ENCODE measurements at places on chromosomes 11 and 22.

DNA sequence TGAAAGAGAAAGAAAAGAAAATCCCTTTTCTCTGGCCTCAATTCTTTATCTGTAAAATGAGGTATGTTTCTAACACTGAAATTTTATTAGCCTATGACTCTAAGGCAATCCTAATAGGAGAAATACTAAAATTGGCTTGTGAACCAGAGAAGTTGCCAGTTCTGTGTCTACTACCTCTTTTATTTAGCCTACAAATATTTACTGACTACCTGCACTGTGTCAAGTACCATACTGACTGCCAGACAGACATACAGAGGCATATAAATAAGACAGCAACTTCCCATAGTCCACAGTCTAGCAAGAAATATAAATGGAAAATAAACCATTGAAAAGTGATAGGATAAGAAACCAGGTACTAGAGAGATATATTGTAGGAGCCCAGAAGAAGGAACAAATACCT is 2.4 kb upstream of the SOX6 start:
- no peak for DNase-seq

DNA sequence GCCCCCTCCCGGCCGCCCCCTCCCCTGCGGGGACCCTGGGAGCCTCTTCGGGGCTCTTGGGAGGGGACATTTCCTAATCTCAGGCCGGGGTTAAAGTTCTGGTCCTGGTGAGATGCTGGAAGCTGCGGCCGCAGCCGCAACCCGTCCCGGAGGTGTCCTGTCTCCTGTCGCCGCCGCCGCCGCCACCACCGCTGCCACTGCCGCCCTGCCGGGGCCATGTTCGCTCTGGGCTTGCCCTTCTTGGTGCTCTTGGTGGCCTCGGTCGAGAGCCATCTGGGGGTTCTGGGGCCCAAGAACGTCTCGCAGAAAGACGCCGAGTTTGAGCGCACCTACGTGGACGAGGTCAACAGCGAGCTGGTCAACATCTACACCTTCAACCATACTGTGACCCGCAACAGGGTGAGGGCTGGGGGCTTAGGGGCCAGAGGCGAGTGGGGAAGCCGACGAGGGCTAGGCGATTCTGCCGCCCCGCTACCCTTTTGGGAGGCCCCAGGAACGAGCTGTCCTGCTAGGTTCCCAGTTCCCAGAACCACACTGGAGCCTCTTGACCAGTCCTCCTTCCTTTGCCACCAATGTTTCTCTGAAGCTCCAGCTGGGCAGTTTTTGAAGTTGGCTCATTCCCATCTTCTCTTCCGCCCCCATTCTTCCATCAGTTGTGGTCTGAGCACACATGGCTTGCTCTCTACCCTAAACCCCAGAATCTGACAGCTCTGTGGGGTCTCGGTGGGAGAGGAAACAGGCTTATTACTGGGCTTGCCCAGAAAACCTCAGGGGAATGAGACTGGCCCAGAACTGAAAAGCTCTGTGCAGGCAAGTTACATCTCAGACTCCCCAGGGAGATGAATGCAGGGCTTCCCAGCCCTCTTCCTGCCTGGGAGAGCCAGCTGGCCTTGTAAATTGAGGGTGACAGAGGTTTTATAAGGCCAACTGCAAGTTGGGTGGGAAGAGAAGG is 781 bp downstream of the SIDT2 start:
- peak; percentile 25 for DNase-seq

DNA sequence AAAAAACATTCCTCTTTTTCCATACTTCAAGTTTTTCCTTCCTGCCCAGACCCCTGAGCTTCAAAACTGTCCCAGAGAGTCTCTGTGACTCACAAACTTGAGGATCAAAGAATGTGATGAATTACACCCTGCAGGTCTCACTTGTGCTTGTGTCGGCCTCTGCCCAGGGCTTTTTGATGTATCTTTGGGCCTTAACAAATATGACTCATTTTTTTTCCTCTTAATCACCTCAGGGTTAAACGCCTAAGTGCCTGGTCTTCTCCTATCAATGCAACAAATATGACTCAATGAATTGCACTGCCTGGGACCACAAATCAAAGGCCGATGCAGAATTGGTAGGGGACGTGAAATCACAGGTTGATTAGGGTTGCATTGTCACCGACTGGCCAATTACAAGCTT is 267.7 kb downstream of the LARGE1 start:
- no peak for DNase-seq

DNA sequence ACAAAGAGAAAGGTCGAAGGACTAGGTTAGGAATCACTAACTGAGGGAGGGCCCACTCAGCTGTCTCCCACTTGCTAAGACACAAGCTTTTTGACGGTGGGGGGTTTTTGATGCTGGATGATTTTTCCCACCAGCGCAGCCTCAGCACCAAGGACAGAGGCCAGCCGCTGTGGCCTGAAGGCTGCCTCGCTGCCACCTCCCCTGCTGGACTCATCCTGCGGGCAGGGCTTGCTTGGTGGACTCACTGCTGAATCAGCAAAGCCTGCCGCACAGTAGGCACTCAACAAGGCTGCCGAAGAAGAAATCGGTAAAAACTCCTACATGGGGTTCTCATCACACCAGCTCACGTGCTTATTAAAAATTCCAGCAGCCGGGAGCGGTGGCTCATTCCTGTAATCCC is 2.6 kb downstream of the ALG12 start:
- DNase-seq, result no peak

DNA sequence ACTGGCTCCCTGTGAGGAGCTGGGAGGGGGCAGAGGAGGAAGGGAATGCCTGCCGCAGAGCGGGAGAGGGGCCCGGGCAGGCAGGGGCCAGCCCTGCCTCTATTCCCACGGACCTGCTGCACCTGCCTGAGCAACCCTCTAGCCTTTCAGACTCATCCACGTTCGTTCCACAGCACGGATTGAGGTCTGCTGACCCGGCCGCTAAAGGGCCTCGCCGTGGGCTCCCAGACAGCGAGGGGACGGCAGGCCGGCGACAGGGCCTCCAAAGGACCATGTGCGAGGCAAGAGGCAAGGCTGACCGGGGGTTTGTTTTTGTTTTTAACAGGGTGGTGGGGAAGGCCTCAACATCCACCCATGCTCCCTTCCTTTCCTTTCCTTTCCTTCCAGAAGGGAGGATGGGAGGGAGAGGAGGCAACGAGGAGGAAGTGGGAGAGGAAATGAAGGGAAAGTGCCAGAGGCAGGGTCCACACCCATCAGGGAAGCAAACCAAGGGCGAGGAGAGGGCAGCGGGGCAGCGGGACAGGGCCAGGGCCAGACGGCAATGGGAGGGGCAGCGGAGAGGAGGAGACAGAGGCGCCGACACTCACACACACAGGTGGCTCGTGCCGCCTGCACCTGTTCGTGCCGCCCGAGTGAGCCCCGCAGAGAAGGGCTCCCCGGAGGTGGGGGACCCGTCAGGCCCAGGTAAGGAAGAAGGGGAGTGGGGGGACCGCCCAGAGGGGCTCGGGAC is 7.5 kb downstream of the LRFN4 start:
- DNase-seq, result no peak

DNA sequence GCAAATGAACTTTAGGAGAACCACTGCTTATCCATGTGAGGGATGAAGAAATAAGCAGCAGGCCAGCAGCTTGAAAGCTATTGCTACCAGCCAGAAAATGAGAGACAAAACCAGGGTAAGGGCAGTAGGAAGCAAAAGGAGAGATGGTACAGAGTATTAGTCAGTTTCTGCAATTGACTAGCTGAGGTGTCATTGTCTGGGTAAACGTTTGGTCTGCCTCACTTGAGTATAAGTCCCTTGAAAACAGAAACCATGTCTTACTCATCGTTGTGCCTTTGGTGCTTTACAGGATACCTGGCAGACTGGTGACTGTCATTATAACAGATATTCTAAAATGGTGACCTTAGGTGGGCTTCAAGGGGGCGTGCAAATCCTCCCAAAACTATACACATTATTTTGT is 63.9 kb upstream of the USP47 start:
- DNase-seq, result no peak

- DNase-seq, result no peak
These were observed 103.1 kb downstream of the PTPRJ start for GRCh38 chr11:48083421-48083820.

DNA sequence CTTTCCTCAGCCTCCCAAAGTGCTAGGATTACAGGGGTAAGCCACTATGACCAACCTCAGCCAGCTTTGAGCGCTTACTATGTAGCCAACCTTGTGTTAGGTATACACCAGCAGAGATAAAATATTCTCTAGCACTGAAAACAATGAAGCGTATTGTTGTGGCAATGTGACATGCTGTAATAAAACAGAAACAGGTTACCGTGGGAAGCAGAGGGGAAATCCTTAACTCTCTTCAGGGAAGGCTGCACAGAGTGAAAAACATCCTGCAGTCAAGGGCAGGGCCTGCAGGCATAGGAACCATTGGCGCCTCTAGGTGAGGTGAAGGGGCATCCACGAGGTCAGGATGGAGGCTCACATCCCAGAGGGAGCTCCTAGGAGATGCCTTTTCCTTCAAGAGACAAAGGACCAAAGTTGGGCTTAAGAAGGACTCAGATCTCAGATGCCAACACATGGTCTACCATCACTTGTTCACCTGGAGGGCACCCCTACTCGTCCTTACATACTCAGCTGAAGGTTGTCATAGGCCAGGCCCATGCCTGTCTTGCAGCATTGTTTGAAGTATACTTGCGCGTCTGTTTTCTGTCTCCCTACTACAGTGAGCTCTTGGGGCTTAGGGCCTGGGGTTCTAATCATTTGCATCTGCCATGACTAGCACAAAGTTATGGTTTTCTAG is 8.0 kb downstream of the POLD4 start:
- no peak for DNase-seq

DNA sequence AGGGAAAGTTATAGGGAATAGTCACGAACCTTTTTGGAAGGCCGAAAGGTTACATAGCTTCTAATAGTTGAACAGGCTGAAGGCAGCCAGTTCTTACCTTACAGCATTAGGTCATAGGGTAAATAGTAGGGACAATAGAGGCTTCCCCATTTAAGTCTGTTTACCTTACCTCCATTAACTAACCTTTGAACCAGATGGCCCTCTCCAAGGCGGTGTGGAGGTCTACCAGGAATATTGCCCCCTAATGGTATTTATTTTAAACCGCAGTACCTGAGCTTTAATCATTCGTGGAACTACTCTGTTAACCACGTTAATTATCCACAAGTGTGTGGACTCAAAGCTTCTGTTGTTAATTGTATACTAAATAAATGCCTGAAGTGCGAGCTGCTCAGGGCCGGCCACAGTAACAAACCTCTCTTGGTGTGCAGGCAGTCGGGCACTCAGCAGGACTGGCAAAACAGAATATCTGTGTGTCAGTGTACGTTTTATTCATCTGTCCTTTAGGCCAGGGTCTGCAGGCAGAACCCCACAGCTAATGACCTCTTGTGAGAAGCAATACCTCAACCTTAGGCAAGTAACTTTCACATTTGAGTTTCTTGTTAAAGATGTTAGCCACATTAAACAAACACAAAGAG is 81.7 kb downstream of the PRCP start:
- no peak for DNase-seq

- no peak for DNase-seq
These were observed 15.6 kb upstream of the C11orf91 start for GRCh38 chr11:33716243-33716642.

- DNase-seq, result no peak
These were observed 3.5 kb downstream of the H19 start for GRCh38 chr11:1994121-1994520.

DNA sequence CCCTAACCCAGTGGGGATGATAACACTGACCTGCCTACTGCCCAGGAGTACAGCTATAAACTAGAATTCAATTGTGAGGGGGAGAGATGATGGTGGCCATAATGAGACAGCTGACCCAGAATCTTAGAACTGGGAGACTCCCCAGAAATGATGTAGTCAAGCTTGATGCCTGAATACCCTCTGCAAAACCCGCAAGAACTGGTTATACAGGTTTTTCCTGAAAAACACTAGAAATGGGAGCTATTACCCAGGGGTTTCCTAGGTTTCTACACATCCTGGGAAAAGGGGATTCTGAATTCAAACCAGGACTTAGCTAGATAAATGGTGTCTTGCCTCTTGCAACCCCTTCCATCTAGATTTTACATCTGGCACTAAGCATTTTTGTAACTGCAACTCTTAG is 113.8 kb upstream of the NARS2 start:
- no peak for DNase-seq

DNA sequence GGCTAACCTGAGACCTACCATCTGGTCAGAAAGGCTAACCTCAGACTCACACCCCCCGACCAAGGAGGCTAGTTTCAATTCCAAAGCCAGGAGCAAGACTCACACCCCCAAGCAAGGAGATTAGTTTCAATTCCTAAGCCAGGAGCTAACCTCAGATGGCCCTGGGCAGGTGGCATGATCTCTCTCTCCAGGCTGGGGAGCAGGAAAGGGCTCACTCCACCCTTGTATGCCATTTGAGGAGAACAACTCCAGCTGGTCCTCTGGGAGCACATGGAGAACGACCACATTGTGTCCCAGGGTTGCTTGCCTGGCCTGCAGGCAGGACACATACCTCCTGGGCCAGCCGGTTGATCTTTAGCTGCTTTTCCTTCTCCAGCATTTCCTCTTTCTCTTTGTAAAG is 32.6 kb downstream of the USH1C start:
- DNase-seq, result no peak

DNA sequence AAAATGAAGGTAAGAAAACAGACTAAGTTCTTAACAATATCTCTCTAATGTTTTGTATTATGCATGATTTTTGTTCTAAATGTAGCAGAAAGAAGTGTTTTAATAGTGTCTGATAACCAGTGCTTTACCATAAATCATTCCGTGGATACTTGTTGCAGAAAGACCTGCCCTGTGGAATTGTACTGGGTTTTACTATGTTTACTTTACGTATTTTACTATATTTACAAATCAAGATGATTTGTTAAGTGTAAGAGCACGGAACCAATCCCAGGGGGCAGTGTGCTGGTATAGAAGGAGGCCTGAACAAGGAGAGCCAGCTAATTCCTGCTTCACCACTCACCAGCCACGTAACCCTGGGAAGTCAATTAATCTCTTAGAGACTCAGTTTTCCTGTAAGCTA is 1.4 kb downstream of the HTR3B start:
- DNase-seq, result no peak

DNA sequence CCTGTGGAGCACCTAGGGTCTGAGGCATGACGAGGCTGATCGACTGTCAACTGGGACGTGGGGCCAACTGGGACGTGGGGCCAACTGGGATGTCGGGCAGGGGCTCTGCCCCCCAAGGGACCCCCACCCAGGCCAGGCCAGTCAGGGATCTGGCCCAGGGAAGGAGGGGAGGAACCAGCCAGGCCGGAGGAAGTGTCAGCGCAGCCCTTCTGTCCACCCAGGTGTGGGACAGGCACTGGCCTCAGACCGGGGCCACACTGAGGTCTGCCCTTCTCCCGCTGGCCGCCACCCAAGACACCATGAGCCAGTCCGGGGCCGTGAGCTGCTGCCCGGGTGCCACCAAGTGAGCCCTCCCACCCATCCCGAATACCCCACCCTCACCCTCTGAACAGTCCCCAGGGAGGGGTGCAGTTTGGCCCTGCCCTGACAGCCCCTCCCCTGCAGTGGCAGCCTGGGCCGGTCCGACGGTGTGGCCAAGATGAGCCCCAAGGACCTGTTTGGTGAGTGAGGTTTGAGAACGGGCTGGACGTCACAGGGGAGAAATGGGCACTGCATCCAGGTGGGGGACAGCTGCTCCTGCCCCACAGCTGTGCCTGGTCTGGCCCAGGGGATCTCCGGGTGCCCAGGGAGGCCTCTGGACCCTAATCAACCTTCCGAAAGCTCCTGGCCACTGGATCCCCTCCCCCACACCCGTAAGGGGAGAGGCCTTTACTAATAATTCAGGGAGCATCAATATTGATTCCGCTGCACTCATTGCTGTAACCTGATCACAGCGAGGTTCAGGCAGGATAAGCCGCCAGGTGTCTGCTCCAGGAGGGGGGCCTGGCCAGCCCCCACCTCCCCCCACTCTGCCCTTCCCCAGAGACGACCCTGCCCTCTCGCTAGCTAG is 3.3 kb downstream of the EPS8L2 start:
- no peak for DNase-seq
